ENCODE measurements at places on chromosomes 7 and 10.

DNA sequence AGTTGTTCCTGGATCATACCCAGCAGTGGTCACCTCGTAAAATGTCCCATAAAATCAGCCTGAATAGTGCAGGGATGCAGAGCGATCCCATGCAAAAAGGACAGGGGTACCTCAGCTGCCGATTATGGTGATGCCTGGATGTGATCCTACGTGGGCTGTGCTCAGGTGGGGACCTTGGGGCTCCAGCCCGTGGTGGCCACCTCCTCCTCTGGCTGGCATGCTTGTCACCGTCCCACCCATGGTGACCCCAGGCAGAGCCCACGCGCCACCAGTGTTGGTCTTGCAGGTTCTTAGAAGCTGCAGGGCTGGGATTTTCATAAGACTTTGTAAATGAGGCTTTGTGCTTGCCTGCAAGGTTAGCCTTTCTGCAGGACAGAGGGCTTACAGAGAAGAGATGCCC is 97.2 kb downstream of the GLRX3 start:
- DNase-seq, result no peak

DNA sequence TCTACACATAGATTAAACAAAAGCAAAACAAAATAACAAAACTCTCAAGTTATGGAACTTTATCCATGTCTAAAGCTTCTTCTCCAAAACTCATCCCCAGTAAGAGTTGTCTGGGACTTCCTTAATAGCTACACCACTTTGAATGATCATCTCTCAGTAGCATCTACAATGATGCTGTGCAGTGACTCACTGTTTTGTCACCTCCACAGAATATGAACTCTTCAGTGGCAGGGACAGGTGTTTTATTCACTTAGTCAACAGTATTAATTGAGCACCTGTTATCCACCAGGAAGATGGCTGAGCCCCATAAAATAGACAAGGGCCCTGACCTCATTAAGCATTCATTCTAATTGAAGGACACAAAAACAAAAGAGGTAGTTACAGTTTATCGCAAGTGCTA is 350.7 kb downstream of the ELMO1 start:
- no peak for DNase-seq

- no peak for DNase-seq
Observed at GRCh38 chr10:106873770-106874603, 290.5 kb downstream of the SORCS1 start.

DNA sequence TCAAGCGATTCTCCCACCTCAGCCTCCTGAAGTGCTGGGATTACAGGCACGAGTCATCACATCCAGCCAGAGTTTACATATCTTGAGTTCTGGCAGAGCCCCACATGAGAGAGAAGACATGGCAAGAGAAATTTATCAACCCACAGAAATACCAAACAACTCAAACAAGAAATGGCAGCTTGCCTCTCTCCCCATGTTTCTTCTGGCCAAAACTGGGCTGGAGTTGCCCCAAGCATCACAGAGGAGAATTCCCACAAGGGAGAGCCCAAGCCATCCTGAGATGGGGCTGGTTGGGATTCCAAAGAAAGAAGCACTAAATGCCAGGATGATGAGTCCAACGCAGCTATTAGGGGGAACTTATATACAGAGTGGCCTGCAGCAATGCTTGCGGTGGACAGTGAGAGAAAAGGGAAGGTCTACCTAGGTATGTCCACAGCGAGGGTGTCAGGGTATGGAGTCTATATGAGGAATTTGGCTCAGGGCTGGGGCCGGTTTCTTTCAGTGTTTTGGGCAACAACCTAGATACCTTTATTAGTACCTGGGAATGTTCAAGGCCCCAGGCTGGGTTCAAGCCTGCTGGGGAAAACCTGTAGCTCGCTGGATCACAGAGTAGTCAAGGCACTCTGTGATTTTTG is 14.5 kb upstream of the PAX4 start:
- no peak for DNase-seq

DNA sequence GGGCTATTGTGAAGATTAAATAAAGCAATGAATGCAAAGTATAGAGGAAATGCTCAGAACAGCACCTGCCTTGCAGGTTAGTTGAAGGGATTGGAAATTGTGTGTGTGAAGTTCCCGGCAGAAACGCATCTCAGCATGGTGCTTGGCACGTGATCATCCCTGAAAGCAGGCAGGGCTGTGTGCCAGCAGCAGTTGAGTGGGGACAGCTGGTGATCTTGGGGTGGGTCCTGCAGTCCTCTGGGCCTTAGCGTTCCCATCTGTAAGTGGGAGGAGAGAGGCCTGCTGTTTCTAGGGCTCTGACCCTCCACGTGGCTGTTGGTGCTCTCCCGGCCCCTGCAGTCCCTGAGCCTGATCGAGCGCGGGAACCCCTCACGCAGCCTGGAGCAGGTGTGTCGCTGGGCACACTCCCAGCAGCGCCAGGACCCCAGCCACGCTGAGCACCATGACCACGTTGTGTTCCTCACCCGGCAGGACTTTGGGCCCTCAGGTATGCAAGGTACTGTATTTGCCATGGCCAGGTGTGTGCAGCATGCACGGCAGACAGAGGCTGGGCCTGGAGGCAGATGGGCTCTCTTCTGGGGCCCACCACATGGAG is 55.3 kb downstream of the TBATA start:
- DNase-seq, result no peak

DNA sequence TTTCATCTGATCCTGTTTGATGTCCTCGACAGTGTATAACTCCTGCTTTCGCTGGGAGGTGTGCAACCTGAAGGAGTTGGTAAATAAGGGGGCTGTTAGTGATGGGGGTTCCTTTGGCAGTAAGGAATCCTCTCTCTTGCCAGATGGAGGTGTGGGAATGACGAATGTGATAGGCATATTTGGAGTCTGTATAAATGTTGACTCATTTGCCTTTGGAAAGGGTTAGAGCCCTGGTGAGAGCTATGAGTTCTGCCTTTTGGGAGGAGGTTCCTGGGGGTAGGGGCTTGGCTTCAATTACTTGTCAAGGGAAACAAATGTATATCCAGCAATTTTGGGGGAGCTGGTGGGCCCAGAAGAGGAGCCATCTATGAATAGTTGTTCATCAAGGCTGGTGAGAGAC is 11.4 kb upstream of the CHST3 start:
- DNase-seq, result no peak

GRCh38 chr7:12670000-12670729 is 17.3 kb upstream of the ARL4A start:
- DNase-seq, result no peak

DNA sequence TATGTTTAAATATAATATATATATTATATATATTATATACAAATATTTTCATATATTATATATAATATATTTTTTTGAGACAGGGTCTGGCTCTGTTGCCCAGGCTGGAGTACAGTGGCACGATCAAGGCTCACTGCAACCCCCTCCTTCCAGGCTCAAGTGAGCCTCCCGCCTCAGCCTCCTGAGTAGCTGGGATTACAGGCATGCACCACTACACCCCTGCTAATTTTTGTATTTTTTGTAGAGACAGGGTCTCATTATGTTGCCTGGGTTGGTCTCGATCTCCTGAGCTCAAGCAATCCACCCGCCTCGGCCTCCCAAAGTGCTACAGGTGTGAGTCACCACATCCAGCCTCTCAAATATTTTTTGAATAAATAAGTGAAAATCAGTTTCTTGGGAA is 215.5 kb downstream of the GATA3 start:
- DNase-seq, result no peak

DNA sequence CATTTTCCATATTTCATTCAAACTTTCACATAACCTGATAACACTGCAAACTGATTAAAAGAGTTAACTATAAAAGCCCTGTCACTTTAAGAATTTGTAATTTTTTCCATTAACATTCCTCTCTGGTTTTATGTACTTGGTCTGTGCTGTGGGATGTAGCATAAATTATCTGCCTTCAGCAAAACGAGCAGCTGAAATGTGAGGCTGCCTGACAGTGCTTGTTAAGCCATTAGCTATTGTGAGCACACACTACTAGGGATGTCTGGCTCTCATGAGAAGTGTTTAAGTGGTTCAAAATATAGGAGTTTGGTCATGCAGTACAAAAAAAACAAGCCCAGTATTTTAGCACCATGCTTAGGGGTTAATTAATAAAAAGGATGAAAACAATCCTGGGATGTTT is 63.0 kb downstream of the HOXA1 start:
- DNase-seq, result no peak

DNA sequence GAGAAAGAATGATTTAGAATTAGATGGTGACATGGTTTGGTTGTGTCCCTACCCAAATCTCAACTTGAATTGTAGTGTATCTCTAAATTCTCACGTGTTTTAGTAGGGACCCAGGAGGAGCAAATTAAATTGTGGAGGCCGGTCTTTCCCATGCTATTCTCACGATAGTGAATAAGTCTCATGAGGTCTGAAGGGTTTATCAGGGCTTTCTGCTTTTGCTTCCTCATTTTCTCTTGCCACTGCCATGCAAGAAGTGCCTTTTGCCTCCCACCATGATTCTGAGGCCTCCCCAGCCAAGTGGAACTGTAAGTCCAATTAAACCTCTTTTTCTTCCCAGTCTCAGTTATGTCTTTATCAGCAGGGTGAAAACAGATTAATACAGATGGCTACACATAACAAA is 167.4 kb upstream of the SVIL start:
- no peak for DNase-seq

DNA sequence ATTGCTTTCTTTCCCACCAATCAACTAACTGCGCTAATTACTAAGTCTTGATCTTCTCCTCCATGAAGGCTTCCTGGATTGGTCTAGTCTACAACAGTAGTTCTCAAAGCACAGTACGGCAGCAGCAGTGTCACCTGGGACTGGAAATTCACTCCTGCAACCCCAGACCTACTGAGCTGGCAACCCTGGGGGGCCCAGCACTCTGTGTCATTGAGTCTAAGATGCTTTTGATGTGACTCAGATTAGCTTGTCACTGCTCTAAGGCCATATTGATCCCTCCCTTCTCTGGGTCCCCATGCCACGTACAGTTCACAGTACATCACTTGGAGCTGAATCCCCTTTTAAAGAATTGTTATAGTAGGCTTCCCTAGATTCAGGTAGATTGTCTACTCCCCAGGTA is 65.7 kb upstream of the KMT2C start:
- DNase-seq, result no peak

DNA sequence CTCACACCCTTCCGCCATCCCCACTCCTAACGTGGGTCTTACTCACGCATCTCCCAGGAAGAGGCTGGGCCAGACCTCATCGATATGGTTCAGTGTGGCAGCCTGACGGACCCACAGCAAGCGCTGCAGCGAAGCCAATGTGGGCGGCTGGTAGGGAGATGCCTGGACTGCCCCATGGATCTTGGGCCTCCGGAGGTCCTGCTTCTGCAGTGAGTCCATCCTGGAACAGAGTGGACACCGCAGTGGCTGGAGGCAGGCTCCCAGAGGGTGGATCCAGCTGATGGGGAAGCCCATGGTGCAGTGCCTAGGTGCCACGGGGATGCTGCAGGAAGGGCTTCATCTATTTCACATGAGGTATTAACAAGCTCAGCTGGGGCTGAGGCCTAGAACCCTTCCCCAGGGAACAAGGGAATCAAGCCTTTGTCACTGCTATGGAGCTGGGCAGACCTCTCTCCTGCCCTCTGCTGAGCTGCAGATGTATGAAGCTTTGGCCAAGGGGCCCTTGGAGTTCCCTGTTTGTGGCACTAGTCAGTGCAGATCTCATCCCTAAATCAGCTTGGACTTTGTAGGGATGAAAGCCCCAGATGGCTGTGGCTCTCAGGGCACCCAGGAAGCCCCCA is 13.7 kb upstream of the SAMD8 start:
- DNase-seq, result peak; percentile 81

DNA sequence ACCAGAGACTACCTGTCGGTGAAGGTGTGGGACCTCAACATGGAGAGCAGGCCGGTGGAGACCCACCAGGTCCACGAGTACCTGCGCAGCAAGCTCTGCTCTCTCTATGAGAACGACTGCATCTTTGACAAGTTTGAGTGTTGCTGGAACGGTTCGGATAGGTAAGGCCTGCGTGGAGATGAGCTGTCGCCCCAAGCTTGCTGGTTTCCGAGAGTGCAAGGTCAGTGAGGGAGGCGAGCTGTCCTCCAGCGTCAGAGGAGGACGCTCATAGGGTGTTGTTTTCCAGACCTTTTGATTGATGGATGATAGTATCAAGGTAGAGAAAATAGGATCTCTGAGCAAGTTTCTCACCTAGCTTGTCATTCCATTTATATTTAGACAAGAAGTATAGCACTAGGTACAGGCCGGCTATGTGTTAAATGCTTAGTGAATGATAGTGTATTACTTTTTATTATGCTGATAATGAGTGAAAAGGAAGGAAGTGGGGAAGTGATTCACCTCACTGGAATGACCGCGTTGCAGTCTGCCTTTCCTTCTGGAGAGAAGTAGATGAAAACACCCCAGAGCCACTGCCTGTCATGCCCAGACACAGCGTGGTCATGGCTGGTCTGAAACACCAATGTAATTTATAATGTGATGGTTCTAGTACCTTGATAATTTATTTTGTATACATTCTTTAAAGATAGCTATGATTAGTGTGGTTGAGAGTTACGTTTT is 33.9 kb downstream of the BNIP3 start:
- DNase-seq, result peak; percentile 37

- peak; percentile 57 for DNase-seq
Observed at GRCh38 chr7:157211690-157212089, 73.0 kb downstream of the UBE3C start.

- DNase-seq, result no peak
Observed at GRCh38 chr7:39044489-39044888, 66.8 kb downstream of the POU6F2 start.

DNA sequence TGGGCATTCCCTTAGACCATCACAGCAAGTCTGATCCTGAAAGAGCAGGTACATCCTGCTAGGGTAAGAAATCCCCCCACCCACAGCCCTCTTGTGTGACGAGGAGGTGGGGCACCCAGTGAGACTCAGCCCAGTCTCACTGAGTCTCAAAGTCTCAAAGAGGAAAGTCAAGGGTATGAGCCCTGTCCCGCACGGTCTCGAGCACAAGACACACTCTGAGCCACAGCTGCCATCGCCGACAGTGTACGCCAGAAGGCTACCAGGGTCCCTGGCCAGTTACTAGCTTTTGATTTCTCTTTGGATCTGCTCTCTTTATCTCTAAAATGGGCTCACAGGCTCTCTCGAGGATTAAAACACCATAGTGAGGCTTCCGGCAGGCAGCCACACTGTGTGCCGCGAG is 190.2 kb downstream of the TNS3 start:
- DNase-seq, result no peak

DNA sequence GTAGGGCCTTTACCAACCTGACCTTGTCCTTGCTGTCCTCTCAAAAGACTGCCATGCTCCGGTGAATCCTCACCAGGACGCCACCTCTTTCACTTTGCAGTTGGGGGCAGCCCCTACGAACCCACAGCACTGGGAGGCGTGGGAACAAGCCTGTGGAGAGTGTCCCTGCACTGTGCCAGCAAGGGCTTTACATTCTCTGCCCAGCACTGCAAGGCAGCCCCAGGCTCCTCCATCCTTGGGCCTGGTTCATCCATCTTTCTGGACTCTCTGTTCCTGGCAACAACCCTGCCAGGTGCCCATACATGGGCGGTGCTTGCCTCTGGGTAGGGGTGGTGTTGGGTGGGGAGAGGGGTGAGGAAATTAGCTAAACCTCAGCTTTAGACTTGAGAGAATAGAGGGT is 1.4 kb downstream of the CHAT start:
- DNase-seq, result no peak

GRCh38 chr7:34747176-34747781 is 89.3 kb downstream of the NPSR1 start:
- DNase-seq, result no peak

GRCh38 chr7:133846203-133846945 is 280.8 kb upstream of the LRGUK start:
- no peak for DNase-seq

GRCh38 chr7:147774461-147774860 is 816.1 kb upstream of the C7orf33 start:
- no peak for DNase-seq
